ENCODE measurements at places on chromosomes 2 and 18.

- H3K27ac ChIP-seq = no peak overlapping the region
- H3K36me3 ChIP-seq = no peaks in the 10 kb centered on the region
- no peaks in the 10 kb centered on the region for H3K27me3 ChIP-seq
- no peak for DNase-seq
Observed at GRCh38 chr2:223264541-223265193, 212.7 kb downstream of the KCNE4 start.

DNA sequence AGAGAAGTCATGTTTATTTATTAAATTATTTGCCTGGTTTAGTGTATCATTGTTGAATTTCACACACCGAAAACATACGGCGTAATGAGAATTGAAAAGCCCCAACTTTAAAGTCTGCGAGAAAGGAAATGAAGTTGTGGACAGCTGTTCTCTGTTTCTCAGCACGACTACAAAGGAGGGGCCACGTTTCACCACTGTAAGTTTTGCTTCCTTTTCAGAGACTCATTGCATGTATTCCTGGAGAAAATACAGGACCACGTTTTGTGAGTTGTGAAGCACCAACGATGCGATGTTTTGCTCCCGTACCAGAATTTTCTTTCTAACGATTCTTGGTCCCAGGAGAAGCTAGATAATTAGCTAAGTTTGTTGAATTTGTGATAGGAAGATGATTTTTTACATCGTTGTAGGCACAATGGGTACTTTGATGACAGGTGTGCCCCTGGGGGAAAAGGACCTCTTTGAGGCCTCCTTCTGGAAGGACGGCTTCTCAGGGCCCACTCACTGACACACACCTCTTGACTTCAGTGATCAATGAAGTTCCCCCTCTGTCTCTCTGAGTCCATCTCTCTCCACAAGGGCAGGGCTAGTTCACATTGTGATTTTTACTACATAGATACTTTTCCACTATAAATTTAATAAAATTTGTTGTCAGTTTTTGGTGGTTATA, 23.7 kb upstream of the ACKR3 start:
- no peak overlapping the region for H3K4me3 ChIP-seq
- no peaks in the 10 kb centered on the region for H3K27me3 ChIP-seq
- no peak overlapping the region for H3K27ac ChIP-seq
- no peaks in the 10 kb centered on the region for H3K36me3 ChIP-seq
- DNase-seq = no peak

- no peaks in the 10 kb centered on the region for H3K4me1 ChIP-seq
- no peak overlapping the region for H3K27ac ChIP-seq
- H3K4me3 ChIP-seq = no peak overlapping the region
- H3K36me3 ChIP-seq = no peaks in the 10 kb centered on the region
Observed at GRCh38 chr2:36658277-36658748, 38.2 kb upstream of the VIT start.

DNA sequence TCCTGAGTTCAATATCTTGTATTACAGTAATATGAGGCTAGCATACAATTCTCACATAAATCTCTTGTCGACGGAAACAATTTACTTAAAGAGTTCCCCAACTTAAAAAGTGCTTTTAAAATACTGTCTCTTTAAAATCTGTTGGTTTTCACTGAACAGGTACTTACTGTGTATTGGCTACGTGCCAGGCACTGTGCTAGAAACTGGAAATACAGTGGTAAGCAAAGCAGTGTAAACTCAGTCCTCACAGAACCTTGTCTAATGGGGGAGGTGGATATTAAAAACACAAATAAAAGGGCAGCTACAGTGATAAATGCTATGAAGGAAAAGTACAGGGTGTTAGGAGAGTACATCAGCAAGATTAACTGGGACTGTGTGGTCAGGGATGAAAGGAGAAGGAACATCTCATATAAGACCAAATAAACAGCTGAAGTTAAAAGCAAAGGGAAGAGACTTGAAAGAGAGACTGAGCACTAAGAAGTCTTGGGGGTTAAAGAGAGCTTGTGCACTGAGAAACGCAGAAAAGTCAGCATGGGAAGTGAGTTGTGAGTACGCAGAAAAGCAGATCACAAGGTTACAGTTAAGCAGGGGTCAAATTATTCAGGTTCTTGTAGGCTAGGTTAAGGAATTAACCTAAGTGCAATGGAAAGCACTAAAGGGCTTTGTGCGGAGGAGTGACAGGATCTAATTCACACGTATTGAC, 52.5 kb downstream of the USP40 start:
- no peaks in the 10 kb centered on the region for H3K27me3 ChIP-seq
- H3K36me3 ChIP-seq = peaks cover 30% of the 10 kb centered on the region
- H3K4me1 ChIP-seq = no peaks in the 10 kb centered on the region
- no peak for DNase-seq

DNA sequence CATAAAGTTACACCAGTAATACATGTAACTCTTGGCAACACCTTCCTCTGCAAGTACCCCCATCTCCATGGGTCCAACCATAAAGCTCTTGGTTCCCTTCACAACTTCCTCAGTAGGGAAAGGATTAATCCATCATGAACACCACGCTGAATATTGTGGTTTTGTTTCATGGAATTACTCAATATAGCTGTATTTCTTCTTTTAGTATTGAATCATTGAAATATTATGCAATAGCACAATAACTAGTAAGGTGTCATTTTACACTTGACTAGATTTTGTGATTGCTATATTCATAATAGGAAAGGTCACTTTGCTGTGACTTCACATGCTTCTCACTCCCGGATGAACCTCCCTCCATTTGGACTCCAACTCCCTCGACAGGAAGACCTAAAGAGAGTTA, 29.7 kb upstream of the PID1 start:
- H3K27me3 ChIP-seq = no peaks in the 10 kb centered on the region

DNA sequence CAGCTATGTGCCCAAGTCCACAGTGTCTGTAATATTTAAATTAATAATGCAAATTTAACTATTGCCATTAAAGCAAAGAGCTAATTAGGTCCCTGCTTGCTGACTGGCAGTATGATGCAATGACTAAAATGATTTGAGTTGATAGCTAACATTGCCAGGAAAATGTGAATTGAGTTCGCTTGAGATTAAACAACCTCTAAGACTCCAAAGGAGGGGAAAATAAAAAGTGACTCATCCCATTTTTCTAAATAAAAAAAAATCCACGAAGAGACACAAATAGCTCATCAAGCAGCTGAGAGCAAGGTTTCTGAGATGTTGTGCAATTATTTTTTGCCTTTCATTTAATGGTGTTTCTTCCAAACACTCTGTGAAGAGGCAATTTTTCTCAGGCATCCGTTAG, 413.0 kb downstream of the MTX2 start:
- peaks cover 12% of the 10 kb centered on the region for H3K27me3 ChIP-seq
- no peaks in the 10 kb centered on the region for H3K4me1 ChIP-seq
- no peak overlapping the region for H3K27ac ChIP-seq
- no peaks in the 10 kb centered on the region for H3K36me3 ChIP-seq
- H3K4me3 ChIP-seq = no peak overlapping the region
- no peak for DNase-seq

DNA sequence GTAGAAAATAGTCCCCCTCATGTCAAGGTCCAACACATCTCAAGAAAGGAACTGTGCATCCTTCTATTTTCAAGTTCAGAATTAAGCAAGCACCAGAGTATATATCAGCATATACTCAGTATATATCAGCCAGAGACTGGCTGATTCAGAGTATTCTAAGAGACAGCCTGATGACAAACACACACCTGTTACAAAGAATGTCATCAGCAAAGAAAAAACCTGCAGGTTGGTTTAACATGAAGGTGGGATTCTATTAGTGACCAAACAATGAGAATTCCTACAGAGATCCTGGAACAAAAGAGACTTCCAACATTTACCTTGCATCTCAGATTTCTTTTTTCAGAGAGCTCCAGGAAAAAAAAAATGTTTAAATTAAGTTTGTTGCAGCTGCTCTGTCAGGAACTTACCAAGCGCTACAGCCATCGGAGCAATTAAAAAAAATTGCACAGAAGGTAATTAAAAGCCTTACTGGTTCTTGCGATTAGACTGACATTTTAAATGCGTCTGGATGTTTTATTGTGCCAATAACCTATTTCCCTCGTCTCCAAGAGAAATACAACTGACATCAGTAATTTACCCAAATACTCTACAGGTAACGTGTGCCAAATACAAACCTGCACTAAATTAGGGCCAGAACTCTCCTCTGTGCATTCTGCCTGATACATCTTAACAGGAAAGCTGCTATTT, 218.1 kb downstream of the HNMT start:
- H3K4me1 ChIP-seq = no peaks in the 10 kb centered on the region
- DNase-seq = no peak
- H3K36me3 ChIP-seq = no peaks in the 10 kb centered on the region
- no peak overlapping the region for H3K27ac ChIP-seq
- H3K27me3 ChIP-seq = no peaks in the 10 kb centered on the region

DNA sequence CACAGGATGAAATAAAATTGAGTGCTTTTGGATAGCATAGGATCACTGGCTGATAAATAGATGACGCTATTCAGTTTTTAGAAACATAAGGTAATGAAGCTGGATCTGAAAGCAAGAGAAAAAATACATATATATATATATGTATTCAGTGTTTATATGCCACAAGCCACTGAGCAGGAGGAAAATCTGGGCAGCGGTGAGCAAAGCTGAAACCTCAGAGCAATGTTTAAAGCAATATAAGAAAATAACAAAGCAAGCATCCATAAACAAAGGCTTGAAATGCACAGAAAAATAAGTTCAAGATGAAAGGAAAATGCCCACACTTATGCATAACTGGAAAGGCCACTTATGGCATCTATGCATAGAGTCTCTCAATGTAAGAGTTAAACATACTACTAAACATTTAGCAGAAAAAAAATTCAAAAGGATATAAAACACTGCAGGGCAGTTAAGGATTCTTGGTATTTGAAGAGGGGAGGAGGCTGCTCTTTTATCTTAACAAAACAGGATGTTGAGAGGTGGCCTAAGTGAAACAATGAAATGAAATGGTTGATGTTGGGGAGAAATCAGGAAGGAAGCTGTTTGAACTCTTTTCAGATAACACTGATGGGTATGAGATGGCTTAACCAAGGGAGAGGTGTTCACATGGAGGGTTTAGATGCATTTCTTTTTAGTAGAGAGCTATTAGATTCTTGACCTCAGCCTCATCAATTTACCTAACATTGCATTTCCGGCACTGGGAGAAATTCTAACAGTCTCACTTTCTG, 129.1 kb downstream of the ARHGAP15 start:
- no peaks in the 10 kb centered on the region for H3K27me3 ChIP-seq
- no peaks in the 10 kb centered on the region for H3K4me1 ChIP-seq
- no peaks in the 10 kb centered on the region for H3K36me3 ChIP-seq
- H3K4me3 ChIP-seq = no peak overlapping the region

- H3K4me1 ChIP-seq = no peaks in the 10 kb centered on the region
- H3K27ac ChIP-seq = no peak overlapping the region
Observed at GRCh38 chr2:7377916-7378569, 460.8 kb downstream of the RNF144A start.
